Fibroblast of skin of abdomen (primary cell): ENCODE measurements at places on chromosomes 7 and 10.

- no peak for DNase-seq
Measured at GRCh38 chr7:40058636-40059035, 75.8 kb downstream of the MPLKIP start.

DNA sequence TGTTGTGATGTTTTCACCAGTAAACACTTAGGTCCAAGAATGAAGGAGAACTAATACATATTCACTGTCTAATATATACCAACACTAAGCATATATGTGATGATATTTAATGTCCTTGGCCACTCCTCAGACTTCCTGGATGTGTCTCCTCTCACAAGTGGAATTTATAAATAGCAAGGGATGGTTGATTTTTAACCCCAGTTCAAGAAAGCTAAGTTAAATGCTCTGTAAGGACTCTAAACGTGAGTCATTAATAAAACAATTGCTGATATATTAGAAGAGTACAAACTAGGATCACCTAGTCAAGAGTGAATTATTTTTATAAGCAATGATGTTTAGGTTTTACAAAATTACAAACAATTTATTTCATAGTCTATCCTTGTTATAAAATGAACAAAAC lies 355.9 kb upstream of the TMEM229A start:
- no peak for DNase-seq

GRCh38 chr10:99337901-99338300 lies 8.7 kb downstream of the CNNM1 start:
- DNase-seq = no peak

- no peak for DNase-seq
Measured at GRCh38 chr10:15751046-15751445, 31.3 kb upstream of the ITGA8 start.

DNA sequence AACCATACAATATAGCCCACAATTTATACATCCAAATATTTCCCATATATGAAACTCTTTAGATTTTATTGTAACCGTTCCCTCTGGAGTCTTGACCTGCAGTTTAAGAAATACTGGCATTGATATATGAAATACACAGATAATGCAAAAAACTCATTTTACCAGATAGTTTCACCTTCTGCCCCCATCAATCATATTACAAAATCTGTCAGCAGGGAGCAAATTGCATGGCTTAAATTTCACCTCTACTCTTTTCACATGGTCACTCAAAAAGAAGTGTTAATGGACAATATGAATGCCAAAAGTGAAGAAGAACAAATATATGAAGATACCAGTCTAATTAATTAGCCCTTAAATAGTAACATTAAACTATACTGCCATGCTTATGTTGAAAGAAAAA lies 57.0 kb upstream of the TMEM106B start:
- DNase-seq = no peak

DNA sequence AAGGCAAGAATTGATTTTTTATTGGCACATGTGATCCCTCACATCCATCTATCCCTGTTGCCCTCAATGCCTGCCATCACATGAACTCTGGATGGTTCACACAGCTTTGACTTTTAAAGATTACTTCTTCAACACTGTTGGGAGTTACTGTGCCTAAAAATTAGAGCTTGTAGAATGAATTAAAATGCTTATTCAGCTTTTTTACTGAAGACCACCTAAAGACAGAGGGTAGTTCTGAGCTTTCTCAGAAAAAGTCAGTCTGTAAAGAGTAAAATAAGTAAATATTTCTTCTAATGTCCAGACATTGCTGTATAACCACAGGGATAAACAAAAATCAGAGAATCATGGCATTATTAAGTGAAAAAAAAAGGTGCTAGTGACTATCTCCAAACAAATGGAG lies 93.3 kb upstream of the CSTF2T start:
- no peak for DNase-seq

DNA sequence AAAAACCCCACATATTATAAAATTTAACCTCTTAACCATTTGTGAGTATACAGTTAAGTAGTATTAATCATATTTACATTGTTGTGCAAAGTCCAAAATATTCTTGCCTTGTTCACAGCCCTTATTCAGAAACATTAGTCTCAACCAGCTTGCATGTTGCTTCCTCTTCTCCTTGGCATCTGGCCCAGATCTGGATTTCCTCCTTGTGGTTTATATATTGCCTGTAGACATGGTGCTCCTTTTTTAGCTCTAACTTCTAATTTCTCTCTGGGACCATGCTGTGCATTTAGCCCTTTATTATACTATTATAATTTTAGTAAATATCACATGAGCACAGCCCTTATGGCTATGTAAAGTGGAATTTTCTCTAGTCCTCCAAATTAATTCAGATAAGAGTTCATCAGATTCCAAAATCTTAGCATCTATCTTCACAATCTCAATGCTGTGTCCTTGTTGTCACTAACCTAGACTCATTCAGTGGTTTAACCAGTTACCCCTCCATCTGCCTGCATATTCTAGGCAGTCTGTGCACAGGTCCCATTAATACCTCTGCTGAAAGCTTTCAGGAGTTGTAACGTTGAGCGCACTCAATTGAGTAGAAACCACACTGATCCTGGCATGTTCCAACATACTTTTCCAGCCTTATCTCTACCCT lies 7.9 kb downstream of the CPED1 start:
- peak; percentile 95 for DNase-seq

- no peak for DNase-seq
Measured at GRCh38 chr7:44767134-44767911, 18.7 kb downstream of the ZMIZ2 start.

GRCh38 chr7:1095621-1096155 lies 7.8 kb downstream of the GPER1 start:
- DNase-seq = no peak

DNA sequence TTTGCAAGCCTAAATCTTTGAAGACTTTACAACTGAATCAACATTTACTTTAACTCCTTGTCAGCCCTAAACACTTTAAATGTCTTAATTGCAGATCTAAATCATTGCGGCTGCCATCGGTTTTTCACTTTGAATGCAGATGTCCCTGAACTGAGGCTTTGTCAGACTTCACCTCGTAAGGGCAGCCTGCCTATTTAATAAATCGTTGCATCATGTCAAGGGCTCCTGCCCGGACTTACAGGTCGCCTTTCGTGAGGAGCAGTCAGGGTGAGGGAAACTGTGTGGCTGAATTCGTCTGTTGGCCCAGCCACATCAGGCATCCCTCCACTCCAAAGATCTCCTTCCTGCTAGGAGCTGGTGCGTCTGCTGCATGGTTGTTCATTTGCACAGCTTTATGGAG lies 368.2 kb upstream of the NPVF start:
- DNase-seq = no peak

- DNase-seq = peak; percentile 74
Measured at GRCh38 chr10:24209946-24210491, 1.1 kb downstream of the KIAA1217 start.

- DNase-seq = no peak
Measured at GRCh38 chr7:147803606-147804005, 787.0 kb upstream of the C7orf33 start.

GRCh38 chr7:70615066-70615606 lies 516.8 kb upstream of the GALNT17 start:
- DNase-seq = no peak

GRCh38 chr7:75924256-75924655 lies 9.3 kb downstream of the POR start:
- no peak for DNase-seq

GRCh38 chr10:69409176-69409495 lies 7.6 kb downstream of the TACR2 start:
- no peak for DNase-seq

DNA sequence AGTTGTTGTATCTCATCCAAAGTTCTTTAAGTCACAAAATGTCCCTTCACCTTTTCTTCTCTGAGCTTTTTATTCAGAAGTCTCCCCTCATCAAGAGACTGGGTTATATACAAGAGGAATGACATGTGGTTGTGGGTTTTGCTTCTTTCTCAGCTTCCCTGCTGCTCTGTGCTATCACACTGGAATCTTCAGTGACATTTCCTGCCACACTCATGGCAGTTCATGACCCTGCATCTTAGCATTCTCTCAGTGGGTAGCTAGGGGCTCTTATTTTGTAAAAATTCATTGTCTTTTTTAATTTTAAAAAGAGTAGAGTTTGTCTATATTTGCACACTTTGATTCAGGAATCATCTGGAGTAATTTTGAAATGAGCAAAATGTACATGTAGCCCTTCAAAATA lies 236.9 kb upstream of the TMEM229A start:
- DNase-seq = no peak

DNA sequence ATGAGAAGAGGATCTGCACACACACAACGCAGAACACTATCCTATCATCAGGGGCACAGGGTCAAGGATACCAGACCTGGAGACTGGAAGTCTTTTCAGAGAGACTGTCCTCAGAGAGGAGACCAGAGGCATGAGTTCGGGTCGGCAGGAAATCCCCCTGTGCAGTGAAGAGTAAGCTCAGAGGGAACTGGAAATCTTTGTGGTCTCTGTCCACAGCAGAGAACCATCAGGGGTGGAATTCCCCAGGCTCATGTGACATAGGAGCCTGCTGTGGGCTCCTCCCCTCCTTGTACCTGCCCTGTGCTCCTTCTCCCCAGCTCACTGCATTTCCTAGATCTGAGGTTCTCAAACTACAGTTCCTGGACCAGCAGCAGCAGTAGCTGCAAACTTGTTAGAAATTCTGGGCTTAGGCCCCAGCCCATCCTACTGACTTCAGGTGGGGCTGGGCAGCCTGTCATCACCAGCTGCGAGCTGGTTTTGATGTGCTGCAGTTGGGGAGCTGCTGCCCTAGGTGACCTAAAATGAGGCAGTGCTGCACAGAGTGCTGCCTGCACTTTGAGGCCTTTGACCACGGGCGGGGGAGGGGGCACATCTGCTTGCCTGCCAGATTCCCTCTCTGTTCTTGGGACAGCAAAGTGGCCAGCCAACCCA lies 2.4 kb downstream of the ZMIZ2 start:
- no peak for DNase-seq

- no peak for DNase-seq
Measured at GRCh38 chr7:600149-601035, 80.7 kb upstream of the PDGFA start.

- peak; percentile 41 for DNase-seq
Measured at GRCh38 chr10:95217476-95217875, 23.4 kb downstream of the ACSM6 start.

GRCh38 chr10:60823324-60823723 lies 45.0 kb downstream of the CDK1 start:
- DNase-seq = no peak

- no peak for DNase-seq
Measured at GRCh38 chr10:37667736-37668135, 189.7 kb downstream of the ZNF248 start.

DNA sequence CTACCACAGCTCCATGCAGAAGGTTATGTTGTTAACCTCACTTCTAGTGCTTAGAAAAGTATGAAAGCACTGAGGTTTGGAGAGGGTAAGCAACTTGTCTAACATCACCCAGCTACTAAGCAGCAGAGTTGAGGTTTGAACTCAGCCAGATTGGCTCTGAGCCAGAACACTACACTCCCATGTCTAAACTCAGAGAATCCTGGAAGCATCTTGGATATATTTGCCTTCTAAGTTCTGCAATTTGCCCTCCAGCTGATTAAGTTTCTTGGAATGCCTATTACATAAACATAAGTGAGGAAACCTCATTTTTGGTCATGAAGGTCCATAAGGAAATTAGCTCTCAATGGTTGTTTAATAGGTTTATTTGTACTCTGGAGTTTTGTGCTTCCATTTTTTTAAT lies 78.1 kb upstream of the PHYHIPL start:
- DNase-seq = peak; percentile 92

DNA sequence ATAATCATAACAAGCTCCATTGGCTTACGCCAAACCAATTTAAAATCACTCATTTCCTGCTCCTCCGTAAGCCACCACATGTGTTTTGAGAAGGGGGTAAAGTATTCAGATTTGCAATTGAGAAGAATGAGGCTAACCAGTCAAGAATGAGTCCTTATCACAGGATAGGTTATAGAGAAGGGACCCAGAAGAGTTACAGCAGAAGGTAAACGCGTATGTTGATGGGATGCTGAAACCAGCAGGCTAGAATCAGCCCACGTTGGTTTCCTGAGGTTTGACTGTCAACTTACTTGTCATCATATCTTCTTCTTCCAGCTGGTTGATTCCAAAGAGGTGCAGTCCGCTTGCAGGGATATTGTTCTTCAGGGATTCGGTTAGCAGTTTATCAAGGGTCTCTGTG lies 64.1 kb upstream of the TM9SF3 start:
- no peak for DNase-seq

DNA sequence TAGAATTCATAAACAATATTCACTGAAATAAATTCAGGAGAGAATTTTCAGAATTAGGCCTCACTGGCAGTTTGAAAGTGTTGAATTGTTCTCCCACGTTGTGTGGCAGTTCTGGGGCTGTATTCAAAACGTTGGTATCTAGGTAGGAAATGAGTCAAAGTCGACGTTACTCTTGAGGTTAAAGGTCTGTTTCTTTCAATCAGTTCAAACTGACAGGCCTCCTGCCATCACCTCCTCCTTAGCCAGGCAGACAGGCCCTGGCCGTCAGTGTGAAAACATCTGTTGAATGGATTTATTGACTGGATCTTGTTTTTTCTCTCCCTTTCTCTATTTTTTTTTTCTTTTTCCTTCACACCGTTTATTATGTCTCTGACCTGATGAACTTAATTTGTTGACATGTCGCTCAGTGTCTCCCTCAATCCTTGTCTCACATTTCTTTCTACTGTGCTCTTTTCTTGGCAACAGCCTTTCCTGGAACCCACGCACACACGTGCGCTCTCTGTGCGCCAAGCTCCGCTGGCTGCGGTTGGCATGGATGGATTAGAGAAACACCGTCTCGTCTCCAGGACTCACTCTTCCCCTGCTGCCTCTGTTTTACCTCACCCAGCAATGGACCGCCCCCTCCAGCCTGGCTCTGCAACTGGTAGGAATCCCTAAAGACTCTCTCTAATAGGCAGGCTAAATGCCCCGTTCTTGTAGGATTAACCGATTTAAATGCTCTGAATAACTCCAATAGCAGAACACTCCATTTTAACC lies 231.7 kb downstream of the HDAC9 start:
- DNase-seq = peak; percentile 4

DNA sequence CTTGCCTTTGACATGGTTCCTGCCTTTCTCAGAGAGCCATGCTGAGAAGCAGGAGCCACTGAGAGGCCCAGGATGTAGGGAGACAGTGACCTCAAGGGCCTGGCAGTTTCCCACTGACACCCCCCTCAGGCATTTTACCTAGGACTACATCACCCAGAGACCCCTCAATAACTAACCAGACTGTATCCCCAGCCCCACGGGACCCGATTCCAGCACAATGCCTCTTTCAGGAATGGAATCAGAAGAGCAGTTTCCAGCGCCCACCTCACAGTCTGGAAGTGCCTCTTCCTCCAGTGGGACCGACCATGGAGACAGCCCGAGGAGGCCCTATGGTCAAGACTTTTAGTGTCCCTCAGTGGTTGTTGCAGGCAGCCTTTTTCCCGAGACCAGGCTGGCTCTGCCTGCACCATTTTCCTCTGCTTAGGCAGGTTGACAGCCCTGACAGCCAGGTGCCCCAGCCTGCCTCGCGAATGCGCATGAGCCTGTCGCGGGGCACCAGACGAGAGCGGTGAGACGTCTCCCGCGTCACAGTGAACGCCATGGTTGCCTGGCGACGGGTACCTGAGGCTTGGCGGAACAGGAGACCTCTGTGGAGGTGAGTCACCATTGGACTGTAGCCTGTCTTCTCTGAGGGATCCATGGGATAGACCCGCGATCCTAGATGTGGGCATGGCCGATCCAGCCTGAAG lies 28.4 kb upstream of the ZNF273 start:
- no peak for DNase-seq
